ENCODE measurements at places on chromosomes 2 and 18. TPM values are rescaled to one million over a fixed set of nuclear protein-coding genes. Genes with fewer than 3 reads are reported as not detected.

The SMARCAL1 gene
- 26.7 TPM for total RNA-seq

The ABCG8 gene
- not detected for total RNA-seq

GRCh38 chr2:151111599-151112278, 149.9 kb downstream of the RBM43 start:
- DNase-seq: no peak

GRCh38 chr2:237833546-237833945, 25.9 kb upstream of the RAMP1 start:
- no peak for DNase-seq

GRCh38 chr2:204545861-204546735, 823 bp downstream of the PARD3B start:
- DNase-seq: no peak

DNA sequence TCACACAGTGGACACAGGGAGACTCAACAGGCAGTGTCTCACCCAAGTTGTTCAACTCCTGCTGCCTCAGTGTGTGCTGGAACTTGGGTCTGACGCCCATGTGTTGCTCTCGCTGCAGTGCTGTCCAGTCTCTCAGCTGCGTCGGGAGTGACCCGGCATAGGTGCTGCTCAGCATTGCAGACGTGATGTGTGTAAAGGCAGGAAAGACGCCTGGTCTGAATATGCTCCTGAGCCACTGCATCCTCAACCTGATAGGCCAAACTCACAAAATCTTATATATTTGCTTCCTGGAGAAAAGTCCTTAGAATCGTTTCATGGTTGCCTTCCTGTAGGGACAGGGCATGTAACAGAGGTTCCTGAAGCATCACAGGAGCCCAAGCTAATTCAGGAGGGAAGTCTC, 152.9 kb downstream of the INSIG2 start:
- DNase-seq: no peak
